ENCODE measurements at places on chromosomes 2 and 18.

GRCh38 chr2:24875272-24875671, 44.8 kb downstream of the ADCY3 start:
- no peak for DNase-seq

GRCh38 chr18:42882122-42882521, 233.4 kb downstream of the RIT2 start:
- no peak for DNase-seq

GRCh38 chr2:216412022-216412999, at the start of gene SMARCAL1:
TSS of gene SMARCAL1 (plus strand) at chr2:216412484. CDS start at chr2:216414705, 2,221 bp downstream.
- DNase-seq, result peak; percentile 96

DNA sequence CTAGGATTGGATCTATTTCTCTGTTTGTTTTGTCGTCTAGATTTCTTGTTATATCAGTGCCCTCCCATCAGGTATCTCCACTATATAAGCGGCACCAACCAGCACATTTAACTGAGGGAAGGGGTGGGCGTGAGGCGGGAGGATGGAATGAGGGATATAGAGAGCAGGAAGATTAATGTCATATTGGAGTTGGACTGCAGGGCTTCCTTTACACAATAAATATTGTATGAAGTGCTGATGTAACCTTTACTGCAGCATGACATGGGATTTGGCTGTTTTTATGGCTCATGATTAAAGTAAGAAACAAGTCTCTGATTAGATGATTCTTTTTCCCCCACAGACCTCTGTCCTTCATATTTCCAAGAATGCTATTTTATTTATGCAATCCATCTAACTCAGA, 54.8 kb downstream of the TMEM200C start:
- no peak for DNase-seq

- no peak for DNase-seq
Measured at GRCh38 chr18:46711444-46711863, 45.4 kb downstream of the ST8SIA5 start.

DNA sequence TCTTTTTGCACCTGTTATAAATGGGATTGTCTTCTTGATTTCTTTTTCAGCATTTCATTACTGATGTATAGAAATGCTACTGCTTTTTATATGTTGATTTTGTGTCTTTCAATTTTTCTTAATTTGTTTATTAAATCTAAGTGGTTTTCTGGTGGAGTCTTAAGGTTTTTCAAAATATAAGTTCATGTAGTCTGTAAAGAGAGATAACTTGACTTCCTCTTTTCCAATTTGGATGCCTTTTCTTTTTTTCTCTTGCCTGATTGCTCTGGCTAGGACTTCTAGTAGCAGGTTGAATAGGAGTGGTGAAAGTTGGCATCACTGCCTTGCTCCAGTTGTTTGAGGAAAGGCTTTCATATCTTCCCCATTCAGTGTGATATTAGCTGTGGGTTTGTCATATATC, 28.6 kb upstream of the GALNT5 start:
- no peak for DNase-seq

GRCh38 chr2:224410946-224411561, 9.1 kb upstream of the FAM124B start:
- DNase-seq, result no peak

GRCh38 chr18:57107140-57107832, 39.6 kb upstream of the BOD1L2 start:
- no peak for DNase-seq

DNA sequence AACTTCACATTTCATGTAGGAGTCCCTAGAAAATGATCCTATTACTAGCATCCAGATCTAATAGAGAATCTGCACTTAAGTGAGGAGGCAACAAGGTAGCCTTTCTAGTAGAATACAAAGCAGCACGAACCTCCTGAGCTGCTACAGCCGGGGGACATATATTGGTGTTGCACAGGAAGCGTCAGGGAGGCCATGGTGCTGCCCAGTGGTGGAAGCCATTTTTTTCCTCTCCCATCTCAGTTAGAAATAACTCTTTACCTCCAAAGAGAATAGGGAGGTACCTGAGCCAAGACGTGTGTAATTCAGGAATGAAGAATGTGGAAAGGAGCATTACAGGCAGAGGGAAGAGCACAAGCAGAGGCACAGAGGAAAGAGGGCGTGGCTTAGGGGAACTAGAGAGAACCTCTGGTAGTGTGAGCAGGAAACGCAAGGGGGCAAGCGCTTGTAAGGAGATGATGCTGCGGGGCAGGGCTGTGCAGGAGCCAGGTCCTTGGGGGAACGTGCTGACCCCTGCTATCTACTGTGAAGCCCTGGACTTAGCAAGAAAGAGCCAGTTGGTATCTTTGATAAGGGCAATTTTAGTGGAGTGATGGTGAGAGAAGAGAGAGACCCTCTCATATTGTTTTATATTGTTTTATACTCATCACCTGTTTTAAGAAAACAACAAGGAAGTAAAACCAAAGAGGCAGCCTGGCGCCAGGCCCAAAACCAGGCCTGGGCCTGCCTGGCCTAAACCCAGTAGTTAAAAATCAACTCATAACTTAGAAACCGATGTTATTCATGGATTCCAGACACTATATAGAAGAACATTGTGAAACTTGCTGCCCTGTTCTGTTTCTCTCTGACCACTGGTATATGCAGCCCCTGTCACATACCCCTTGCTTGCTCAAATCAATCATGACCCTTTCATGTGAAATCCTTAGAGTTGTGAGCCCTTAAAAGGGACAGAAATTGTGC, 50.0 kb upstream of the TTC39C start:
- DNase-seq, result no peak

GRCh38 chr2:75557474-75558133, 3.1 kb downstream of the EVA1A start:
- DNase-seq, result no peak

DNA sequence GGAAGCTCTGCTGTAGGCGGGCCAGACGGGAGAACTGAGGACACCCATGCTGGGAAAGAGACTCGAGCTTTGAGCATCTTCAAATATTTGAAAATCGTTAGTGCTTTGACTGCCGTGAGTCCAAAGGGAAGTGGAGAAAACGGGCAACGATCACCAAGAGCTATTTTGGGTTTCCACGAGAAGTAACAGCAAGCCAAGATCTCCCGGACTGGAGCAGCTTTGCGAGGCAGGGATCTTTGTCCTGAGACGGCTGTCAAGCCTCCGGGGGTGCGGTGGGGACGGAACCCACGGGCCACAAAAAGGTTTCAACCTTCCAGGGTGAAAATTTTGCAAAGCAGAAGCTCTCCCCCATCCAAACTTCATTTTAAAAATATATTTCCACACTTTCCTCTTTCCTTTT, 195.8 kb downstream of the NDUFA10 start:
- DNase-seq, result no peak

DNA sequence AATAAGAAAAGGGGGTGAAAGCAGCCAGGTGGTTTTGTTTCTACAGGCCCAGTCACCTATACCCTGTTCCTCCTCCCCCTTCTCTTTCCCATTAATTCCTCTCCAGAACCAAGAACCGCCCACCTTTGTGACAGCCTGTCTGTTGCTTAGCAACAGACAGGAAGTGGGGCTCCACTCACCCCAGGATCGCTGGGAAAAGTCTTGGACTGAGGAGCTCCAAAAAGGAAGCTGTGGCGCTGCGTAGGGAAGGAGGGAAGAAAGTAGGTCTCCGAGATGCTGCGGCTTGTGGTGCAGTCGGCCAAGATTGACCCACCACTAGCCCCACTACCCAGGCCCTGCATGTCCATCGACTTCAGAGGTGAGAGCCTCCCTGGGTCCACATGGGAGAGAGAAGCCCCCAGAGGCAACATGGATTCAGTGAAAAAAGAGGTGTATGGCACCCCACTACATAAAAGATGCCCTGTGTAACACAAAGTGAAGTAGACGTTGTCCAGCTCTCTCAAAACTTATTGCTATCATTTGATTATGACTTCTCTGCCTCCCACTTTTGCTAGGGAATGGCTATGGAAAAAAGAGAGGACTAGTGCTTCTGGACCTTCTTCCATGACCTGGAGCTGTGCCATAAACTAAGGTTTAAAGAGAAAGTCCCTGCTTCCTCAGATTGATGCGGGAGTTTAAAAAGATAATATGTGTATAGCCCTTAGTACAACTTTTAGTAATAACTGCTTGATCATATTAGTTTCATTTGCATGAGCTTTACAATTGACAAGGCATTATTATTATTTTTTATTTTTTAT, at the start of gene FER1L5:
Gene FER1L5 (plus strand): TSS at position 201 of the 797 bp plus-strand sequence. CDS start 73 bp downstream, at position 274.
- no peak for DNase-seq

- DNase-seq, result no peak
Measured at GRCh38 chr18:61900504-61901281, 7.9 kb upstream of the RNF152 start.

- no peak for DNase-seq
Measured at GRCh38 chr2:111188681-111189080, 68.0 kb downstream of the BCL2L11 start.

DNA sequence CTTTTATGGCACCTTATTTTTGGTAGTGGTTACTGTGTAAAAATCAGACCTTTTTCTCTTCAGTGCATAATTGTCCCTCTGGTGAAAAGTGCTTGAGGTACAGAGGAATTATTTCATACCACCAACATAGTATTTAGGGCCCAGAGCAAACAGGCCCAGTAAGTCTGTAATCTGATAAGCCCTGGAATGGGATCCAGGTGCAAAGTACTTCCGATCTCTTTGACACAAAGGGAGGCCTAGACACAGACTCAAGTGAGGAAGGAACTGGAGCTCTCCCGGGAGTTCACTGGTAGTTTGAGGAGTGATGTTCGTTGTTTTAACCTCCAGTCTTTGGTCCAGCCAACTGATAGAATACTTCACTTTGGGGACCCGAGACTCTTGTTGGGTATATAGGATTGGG, 57.4 kb downstream of the RAB31 start:
- no peak for DNase-seq

DNA sequence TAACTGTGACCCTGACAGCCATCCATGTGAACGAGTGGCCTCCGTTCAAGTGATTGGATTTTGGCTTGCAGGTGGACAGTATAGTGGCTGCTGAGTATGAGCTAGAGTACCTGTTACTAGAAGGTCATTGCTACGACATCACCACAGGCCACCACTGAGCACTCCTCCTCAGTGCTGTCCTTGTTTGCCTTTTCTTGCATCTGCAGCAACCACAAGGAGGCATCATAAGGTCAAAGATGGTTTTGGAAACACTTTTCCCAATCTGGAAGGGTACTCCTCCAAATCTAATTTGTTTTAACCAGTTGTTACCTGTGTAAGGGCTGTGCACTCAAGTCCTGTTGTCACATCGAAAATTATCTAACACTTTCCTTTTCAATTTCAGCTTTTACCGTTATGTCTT, 81.2 kb downstream of the UGGT1 start:
- DNase-seq, result no peak

- DNase-seq, result no peak
Measured at GRCh38 chr2:134155134-134155533, 98.7 kb upstream of the MGAT5 start.

- no peak for DNase-seq
Measured at GRCh38 chr18:9547782-9548181, 66.6 kb downstream of the PPP4R1 start.

- DNase-seq, result no peak
Measured at GRCh38 chr2:171671867-171672266, 15.4 kb upstream of the DYNC1I2 start.

DNA sequence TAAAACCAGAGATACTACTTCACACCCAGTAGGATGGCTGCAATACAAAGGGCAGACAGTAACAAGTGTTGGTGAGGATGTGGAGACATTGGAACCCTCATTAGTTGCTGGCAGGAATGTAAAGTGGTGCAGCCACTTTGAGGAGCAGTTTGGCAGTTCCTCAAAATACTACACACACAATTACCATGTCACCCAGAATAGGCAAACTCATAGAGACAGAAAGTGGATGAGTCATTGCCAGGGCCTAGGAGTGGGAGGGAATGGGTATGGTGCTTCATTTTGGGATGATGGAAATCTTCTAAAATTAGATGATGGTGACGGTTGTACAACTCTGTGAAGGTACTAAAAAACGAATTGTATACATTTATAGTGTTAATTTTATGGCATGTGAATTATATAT, 54.8 kb downstream of the ATP9B start:
- DNase-seq, result no peak

GRCh38 chr2:67627456-67628207, 230.5 kb downstream of the ETAA1 start:
- DNase-seq, result no peak

GRCh38 chr2:178223806-178224205, 29.5 kb downstream of the OSBPL6 start:
- no peak for DNase-seq

DNA sequence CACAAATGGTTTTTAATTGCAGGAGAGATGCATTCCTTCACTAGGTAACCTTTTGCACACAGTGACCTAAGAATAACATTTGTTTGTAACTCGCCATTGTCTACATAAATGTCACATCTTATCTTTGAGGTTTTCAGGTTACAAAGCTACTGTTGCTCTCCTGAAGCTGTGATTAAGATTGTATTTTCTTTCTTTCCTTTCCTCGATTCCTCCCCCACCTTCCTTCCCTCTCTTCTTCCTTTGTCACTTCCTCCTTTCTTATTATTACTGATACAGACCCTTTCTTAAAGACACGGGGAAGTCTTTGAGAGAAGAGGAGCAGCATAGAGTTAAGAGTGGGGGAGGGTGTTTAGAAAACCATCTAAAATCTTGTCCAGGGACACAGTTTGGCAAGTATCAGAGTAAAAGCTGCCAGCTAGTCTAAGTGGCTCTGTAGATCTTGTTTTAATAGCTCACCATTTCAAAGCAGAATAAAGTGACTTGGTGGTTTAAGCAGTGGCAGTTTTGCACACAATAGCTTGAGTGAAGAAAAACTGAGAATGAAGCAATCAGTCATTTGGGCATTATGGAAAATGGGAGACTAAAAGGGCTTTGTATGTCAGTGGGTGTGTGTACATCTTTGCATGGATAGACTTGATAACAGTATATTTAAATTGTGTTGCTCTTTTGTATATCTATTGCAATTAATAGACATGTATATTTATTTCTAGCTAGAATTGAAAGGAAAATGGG, 10.9 kb downstream of the CERS6 start:
- DNase-seq, result no peak

DNA sequence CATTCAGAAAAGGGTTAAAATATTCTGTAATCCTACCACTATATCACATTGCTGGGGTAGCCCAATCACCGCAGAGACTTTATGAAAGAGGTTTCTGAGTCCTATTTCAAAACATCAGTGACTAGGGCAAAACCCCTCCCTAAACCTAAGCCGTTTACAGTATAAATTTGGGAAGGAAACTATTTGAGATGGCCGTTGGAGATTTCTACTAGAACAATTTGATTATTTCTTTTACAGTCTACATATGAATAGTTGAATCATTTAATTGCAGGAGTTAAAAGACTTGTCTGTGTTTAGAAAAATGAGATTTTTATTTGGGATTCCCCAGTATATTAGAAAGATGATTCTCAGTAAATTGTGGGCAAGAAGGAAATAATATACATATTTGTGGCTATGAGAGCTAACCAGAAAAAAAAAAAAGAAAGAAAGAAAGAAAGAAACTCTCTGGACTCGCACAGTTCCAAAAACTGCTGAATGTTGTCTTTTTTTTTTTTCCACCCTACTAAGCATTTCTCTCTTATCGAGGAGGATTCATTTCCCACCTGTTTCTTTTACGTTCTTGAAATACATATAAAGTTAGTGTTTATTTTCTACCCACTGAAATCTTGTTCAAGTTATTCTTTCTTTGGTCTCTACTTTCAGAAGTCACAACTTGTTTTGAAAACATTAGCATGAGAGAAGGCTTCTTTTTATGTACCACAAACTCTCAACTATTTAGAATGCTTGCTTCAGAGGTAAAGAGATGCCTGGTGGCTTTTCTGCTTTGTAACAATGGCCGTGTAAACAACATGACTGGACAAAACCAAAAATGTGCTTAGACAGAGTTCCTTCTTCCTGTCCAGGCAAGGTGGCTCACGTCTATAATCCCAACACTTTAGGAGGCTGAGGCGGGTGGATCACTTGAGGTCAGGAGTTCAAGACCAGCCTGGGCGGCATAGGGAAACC, 65.9 kb downstream of the BCL2 start:
- DNase-seq, result no peak

GRCh38 chr2:74441170-74441689, 507 bp downstream of the RTKN start:
- DNase-seq, result no peak

All from NCI-H1048 (cell line).